RWPE2 (cell line): ENCODE measurements at places on chromosomes 6 and 20.

- no peak for DNase-seq
Observed at GRCh38 chr6:143098054-143098671, 37.5 kb downstream of the AIG1 start.

- no peak for DNase-seq
Observed at GRCh38 chr6:169428532-169428931, 174.9 kb upstream of the THBS2 start.

DNA sequence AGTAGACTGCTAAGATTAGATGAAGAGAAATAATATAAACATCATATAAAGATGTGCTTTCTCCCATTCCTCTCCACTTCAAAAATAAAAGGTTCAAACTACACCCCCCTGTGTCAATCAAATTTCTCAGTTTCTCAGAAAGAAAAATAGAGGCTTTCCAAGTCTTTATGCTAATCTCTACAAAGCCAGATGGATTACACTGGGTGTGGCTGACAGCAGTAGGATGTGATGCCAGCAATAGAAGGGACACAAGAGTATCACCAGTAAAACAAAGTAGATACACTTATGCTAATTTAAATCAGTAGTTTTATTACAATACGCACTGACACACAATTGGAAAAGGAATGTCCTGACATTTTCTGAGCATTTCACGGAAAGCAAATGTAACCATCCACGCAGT is 353.4 kb downstream of the RNGTT start:
- no peak for DNase-seq

GRCh38 chr20:54134445-54135220 is 39.2 kb downstream of the CYP24A1 start:
- DNase-seq = peak; percentile 98
